ENCODE measurements at places on chromosomes 1 and 21.

- DNase-seq, result no peak
Measured at GRCh38 chr1:155012026-155012546, 9.5 kb downstream of the ZBTB7B start.

DNA sequence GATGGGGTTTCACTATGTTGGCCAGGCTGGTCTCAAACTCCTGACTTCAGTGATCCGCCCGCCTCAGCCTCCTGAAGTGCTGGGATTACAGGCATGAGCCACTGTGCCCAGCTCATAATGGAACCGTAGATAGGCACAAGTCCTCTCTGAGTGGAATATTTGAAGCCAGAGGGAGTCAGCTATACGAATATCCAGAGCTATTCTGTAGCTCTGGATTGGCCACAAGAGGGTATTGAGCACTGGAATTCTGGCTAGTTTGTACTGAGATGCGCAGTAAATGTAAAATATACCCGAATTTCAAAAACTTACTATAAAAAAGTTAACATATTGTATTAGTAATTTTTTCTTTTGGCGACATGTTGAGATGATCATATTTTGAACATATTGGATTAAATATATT, 851 bp upstream of the VPS13D start:
- no peak for DNase-seq

- no peak for DNase-seq
Measured at GRCh38 chr1:7002728-7003127, 217.5 kb downstream of the CAMTA1 start.

DNA sequence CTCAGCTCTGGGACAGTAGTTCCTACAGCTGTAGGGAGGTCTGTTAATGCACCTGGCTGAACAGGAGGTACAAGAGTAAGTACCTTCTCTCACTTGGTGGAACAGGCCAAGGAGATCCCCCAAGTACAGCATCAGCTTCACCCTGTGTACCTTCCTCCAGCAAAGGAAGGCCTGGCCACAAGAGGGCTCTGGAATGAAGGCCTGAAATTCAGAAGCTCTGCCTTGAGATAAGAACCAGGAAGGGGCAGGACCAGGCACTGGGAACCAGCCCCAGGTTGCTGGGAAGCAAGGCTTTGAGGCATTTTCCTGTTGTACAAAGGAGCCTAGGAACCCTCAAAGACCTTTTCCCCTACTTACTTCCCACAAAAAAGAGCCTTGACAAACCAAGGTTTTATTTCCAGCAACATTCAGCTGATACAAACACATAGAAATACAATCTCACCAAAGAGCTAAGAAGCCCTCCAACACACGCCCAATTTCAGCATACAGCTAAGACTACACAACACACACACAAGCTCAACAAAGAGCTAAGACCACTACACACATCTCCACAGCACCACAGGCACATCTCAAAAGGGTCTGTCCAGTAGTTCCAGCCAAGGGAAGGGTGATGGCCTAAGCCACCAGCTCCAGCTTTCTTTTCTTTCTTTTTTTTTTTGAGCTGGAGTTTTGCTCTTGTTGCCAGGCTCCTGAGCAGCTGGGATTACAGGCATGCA, 23.5 kb downstream of the F11R start:
- peak; percentile 11 for DNase-seq

- no peak for DNase-seq
Measured at GRCh38 chr1:81115422-81115821, 685.3 kb upstream of the ADGRL2 start.

DNA sequence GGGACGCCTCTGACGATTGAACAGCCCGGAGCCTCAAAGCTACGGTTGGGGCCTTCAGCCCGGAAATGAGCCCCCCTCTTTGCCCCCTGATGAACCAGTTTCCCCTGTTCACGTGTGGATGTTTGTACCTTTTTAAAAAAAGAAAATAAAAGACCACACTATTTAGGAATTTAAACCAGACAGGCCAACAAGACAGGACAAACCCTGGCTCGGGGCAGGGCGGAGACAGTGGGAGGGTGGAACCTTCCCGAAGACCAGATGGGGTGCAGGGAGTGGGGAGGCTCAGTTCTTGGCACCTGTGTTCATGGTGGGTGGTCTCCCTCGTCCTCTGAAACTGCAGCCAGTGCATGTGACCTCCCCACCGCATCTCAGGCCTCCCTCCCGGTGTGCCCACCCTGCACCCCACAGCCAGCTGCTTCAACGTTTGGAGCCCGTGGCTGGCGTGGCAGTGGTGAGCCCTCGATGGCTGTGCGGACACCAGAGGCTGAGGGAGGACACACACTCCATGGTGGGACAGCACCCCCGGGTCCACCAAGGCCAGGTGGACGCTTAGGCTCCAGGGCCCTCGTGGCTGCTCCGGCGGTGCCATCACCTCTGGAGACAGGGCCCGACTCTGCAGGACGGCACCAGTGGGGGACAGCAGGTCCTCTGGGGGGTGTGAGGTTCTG, 45.6 kb downstream of the COL18A1 start:
- DNase-seq, result no peak

- DNase-seq, result no peak
Measured at GRCh38 chr1:119908661-119909060, 12.3 kb upstream of the ADAM30 start.

DNA sequence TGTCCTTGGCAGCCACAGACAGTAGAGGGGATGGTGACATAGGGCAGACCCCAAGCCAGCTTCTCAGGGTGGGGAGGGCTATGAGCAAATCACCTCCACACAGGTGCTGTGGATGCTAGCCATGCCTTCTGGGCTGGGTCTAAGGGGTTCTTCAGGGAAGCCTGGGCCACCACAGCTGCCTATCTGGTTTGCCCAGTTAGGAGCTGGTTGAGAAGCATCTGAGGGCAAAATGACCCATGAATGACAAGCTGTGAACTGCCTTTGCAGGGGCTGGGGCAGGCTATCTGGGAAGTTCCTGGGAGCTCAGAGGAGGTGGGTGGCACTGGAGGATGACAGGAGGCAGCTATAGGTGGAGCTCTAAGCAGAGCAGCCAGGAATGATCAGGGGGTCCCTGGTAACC, 10.1 kb upstream of the ARHGEF10L start:
- DNase-seq, result no peak

DNA sequence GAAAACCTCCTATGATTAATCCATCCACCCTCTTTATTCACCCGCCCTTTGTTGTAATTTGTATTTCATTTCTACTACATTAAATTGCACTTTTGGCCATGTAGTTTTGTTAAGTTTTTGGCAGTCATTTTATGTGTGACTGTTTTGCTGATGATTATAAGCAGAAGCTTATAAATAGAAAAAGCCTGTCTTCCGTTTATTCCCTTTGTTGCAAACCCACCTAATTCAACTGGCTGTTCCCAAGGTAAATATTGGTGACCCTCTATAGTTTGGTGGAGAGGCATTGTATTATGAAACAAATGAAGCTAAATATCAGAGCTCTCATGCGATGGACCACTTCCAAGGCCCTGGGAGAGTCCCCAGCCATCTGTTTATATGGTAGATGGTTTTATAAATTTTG, 36.7 kb upstream of the IGSF3 start:
- no peak for DNase-seq

- DNase-seq, result no peak
Measured at GRCh38 chr21:28391938-28392849, 600.5 kb downstream of the LTN1 start.

- peak; percentile 23 for DNase-seq
Measured at GRCh38 chr1:221839782-221840395, 98.0 kb upstream of the DUSP10 start.

DNA sequence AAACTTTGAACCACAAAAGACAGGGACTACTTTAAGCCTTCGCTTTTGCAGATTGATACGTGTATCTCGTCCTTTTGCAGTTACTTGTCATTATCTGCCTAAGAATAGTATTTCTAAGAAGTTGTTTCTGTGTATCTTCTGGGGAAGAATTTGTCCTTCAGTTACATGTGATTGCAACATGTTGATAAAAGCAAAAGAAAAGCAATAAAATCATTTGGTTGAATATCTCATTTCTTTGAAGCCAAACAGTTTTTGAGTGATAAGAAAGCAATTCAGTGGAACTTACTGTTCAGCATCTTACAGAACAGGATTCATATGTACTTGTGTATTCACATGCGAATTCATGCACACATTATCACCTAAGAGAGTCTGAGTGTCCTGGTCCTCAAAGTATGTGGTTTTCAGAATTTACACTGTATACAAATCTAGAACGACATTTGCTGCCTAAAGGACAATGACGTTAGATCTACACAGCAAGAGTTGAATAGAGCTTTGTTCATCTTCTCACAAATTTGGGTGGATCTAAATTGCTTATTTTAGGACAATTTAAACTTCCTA, 66.7 kb upstream of the MRPS6 start:
- no peak for DNase-seq

DNA sequence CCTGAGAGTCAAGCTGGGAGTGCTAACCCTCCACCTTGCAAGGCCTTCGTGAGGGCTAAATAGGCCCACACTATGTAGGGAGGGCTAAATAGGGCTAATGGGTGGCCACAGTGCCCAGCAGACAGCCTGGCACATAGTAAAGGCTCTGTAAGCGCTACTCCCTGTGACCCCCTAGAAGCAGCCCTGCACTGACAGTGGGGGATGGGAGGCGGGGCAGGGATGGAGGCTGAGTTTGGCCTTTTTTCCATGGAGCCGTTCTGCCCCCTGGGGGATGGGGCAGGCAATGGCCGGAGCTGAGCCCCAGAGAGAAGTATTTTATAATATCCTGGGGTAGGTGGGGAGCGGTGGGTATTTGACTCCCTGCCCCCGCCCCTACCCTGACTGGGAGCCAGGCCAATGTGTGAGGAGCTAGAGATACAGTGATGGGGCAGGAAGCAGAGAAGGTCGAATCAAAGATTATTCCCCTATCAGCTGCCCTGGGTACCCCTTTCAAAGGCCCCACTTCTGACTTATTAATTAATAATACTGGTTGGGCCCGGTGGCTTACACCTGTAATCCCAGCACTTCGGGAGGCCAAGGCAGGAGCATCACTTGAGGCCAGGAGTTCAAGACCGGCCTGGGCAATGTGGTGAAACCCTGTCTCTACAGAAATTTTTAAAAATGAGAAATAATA, 42.3 kb downstream of the LACTBL1 start:
- no peak for DNase-seq

GRCh38 chr1:149997585-149998262, 12.8 kb downstream of the OTUD7B start:
- no peak for DNase-seq

DNA sequence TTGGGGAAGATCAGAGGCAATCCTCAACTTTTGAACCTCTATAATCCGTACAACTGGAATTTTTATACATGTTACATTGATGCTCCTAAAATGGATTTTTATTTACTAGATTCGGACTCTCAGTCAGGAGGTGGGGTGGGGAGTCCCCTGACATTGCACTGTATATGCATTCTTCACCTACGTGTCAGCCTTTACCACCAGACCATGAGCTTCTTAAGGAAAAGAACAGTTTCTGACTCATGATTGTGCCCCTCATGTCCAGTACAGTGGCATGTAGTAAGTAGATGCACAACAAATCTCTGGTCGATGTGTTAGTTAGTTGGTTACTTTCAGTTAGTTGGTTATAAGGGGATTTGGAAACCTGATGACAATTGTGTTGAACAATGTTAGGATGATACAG, 15.4 kb downstream of the LPAR3 start:
- no peak for DNase-seq

DNA sequence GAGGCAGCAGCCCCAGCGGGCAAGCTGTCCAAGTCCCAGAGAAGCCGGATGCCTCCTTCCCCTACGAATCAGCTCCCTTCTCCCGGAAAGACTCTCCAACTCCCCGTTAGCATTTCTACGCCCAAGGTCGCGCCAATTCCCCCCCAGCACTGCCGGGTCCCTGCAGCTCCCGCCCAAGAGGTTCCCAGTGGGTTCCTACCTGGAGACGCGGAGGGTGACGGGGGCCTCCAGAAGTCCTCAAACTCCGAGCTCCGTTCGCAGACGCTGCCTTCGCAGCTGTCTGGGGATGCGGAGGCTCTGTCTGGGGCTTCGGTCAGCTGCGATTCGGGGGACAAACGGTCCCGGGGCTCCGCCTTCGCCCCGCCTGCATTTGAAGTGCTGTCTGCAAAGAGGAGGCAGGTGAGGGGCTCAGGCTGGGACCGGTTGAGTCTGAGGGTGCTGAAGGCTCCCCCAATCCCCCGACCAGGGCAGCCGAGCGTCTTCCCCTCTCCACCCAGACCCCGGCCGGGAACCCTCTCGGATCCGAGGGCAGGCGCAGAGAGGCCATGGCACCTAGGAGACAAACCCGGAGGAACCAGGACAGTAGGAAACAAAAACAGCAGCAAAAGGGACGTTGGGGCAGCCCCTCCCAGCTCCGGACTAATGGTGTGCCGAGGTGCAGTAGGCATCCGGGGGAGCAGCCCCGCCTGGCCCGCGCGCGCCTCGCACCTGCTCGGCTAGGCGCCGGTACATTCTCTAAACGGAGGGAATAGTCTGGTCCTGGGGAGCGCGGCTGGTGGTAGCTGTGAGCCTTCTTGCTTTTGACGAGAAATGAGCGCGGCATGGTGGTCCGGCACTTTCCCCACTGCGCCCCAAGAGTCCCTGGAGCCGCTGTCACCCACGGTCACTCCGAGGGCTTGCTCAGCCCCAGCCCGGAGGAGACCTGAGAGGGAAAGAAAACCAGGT, 3.8 kb downstream of the GFI1 start:
- no peak for DNase-seq

- DNase-seq, result no peak
Measured at GRCh38 chr1:98176936-98177335, 256.1 kb upstream of the DPYD start.

DNA sequence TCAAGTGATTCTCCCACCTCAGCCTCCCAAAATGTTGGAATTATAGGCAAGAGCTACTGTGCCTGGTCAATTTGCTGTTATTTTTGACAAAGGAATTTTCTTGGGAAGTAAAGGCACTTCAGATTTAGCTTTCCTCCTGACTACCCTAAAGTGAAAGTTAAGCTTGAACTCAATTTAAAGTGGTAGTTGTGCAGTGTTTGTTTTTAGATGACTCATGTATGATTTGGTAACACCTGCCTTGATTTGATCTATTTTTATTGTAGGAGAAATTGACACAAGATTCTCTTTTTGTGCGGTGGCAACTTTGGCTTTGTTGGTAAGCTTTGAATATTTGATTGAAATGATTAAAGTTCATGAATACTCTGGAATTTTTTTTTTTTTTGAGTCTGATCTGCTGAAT, 5.0 kb downstream of the RABGGTB start:
- DNase-seq, result no peak

GRCh38 chr1:201503397-201504176, 3.3 kb downstream of the CSRP1 start:
- DNase-seq, result no peak

DNA sequence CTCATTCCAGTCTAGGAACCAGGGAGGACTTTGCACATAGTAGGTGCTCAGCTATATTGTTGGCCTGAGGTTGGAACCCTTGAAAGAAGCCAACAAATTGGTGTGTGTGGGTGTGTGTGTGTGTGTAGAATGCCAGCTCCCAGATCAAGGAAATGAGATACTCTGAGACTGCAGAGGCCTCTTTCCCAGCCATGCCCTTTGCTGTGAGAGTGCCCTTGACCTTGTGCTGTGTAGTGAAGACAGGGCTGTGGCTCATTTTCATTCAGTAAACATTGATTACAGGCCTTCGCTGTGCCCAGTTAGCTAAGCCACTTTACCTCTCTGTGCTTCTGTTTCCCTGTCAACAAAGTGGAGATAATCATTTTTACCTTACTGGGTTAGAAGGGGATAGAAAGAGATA, 3.2 kb downstream of the CYP4B1 start:
- DNase-seq, result no peak

- no peak for DNase-seq
Measured at GRCh38 chr1:24277420-24278169, 41.6 kb upstream of the GRHL3 start.
